ENCODE measurements at places on chromosomes 1 and 21. TPM values are rescaled to one million over a fixed set of nuclear protein-coding genes. Genes with fewer than 3 reads are reported as not detected.

Gene LIN28A
- polyA plus RNA-seq, result not detected

Gene CNKSR1
- polyA plus RNA-seq, result 0.05 TPM

Gene CLCA1
- polyA plus RNA-seq, result not detected

Gene SYT6
- polyA plus RNA-seq, result not detected

Gene MRPS21
- 71.0 TPM for polyA plus RNA-seq

Gene HHAT
- polyA plus RNA-seq, result 5.1 TPM

Gene CCDC30
- polyA plus RNA-seq, result 0.61 TPM

Gene GIPC2
- 0.07 TPM for polyA plus RNA-seq

Gene TGFB2
- 10.2 TPM for polyA plus RNA-seq

Gene ATP1A4
- not detected for polyA plus RNA-seq

Gene EFHD2
- polyA plus RNA-seq, result 30.4 TPM

Gene TNFAIP8L2
- polyA plus RNA-seq, result not detected

Gene NMNAT2
- polyA plus RNA-seq, result 0.16 TPM

Gene GTF2B
- 51.7 TPM for polyA plus RNA-seq

Measured in AG04450 (cell line).